Colonic mucosa (tissue), 4 donors: ENCODE measurements at places on chromosomes 4 and X. TPM values are rescaled to one million over a fixed set of nuclear protein-coding genes. Genes with fewer than 3 reads are reported as not detected.

The PNMA5 gene
- total RNA-seq, result not detected

The MAGEA2B gene
- total RNA-seq, result not detected

DNA sequence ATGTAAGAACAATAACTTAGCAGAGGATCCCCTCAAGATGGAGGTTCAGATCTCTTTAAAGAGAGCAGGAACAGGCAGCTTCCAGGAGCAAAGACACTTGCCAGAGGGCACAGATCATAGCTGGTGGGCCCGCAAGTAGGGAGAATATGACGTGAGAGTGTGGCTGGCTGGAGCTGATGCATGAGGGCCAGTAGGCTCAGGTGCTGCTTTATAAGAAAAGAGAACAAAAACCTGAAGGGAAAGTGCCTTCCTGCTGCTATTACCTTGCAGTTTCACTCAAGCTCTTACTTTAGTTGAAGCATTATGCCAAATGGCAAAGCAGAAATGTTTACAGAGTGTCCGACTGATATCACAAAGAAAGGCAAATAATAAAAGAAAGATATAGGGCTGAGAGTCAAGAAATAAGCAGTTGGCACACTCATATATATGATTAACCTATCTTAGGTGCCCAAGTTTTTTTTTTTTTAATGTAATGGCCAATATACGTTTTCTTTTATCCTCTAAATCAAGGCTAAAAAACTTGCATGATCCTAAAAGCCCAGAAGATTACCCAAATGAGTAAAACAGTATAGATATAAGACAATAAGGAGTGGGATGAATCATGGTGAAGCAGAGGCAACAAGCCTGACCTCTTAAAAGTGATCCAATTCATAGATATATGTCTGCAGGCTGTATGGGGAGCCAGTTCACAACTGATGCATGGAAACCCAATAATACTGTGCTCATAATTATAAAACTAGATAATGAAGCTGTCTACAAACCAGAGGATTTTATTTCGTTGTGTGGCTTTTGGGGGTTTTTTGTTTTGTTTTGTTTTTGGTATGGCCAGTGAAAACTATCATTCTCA lies 12.6 kb downstream of the NR0B1 start:
- no peaks in the 10 kb centered on the region for H3K36me3 ChIP-seq
- no peaks in the 10 kb centered on the region for H3K27me3 ChIP-seq
- DNase-seq, result no peak
- no peak overlapping the region for H3K4me3 ChIP-seq

The CXorf51B gene
- total RNA-seq, result not detected

DNA sequence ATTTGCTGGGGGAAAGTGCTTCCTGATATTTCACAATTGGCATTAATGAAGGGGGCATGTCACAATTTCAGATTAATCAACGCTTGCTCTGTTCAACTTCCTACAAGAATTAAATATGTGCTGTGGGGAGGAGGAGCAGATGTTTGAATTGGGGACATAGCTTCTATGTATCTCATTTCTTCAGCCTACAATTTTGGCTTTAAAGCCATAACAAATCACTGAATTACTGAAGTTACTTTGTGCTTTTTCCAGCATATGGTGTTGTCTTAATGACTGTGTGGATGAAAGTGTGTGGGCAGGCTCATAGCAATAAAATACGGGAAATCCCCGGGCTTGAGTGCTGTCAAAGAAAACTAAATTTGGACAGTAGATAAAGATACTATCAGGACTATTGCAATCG lies 813 bp downstream of the TLR7 start:
- DNase-seq, result no peak
- no peak overlapping the region for H3K4me3 ChIP-seq
- no peaks in the 10 kb centered on the region for H3K36me3 ChIP-seq
- no peaks in the 10 kb centered on the region for H3K4me1 ChIP-seq
- no peaks in the 10 kb centered on the region for H3K27me3 ChIP-seq

DNA sequence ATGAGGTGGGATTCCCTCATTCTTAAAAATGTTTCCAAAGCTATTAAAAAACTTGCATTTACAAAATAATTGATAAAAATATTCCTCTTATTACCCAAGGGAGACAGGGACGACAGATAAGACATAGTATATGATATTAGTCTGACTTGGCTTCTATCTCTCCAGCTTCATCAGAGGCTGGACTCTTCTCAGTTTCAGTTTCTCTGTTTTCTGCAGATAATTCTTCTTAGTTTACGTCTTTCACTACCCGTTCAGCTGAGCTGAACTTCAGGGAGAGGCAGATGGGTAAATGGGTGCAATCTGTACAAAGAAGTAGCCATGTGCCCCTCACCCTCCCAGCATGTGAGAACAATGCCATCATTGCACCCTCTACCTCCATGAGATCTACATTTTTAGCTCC lies 214.0 kb upstream of the SLIT2 start:
- no peak overlapping the region for H3K27ac ChIP-seq
- H3K36me3 ChIP-seq, result no peaks in the 10 kb centered on the region
- H3K4me1 ChIP-seq, result no peaks in the 10 kb centered on the region

The CTAG2 gene
- not detected for total RNA-seq

GRCh38 chr4:3501825-3502425 lies 30.3 kb downstream of the LRPAP1 start:
- H3K27me3 ChIP-seq, result no peaks in the 10 kb centered on the region
- no peaks in the 10 kb centered on the region for H3K36me3 ChIP-seq
- no peak overlapping the region for H3K27ac ChIP-seq
- no peaks in the 10 kb centered on the region for H3K4me1 ChIP-seq

DNA sequence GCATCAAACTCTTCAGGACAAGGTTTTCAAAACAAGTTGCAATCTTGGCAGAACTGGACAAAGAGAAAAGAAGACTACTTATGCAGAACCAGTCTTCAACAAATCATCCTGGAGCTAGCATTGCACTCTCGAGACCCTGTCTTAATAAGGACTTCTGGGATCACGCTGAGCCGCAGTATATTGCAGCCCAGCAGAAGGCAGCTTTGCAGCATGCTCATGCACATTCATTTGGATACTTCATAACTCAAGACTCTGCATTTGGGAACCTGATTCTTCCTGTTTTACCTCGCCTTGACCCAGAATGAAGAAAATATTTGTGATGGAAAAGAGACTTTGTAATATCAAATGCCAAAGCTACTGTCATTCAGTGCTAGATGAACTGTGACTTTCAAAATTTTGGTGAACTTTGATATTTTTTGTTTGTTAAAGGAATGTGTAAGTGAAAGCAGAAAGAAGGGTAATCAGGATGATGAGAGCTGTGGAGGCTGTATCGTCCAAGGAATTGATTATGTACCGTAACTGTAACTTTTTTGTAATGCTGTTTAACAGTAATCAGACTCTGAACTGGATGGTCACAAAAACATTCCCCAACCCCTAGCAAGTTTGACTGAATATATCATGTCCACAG lies 27.2 kb downstream of the HSPA4L start:
- no peaks in the 10 kb centered on the region for H3K27me3 ChIP-seq
- no peak for DNase-seq
- no peak overlapping the region for H3K4me3 ChIP-seq
- no peaks in the 10 kb centered on the region for H3K4me1 ChIP-seq
- H3K27ac ChIP-seq, result no peak overlapping the region

The GPRIN3 gene
- total RNA-seq, result 22.5 TPM

- peak; percentile 76 for DNase-seq
- H3K27me3 ChIP-seq, result no peaks in the 10 kb centered on the region
- no peak overlapping the region for H3K27ac ChIP-seq
- H3K4me3 ChIP-seq, result no peak overlapping the region
- no peaks in the 10 kb centered on the region for H3K4me1 ChIP-seq
Measured at GRCh38 chr4:139530833-139531427, 25.1 kb downstream of the SETD7 start.

The MAB21L2 gene
- total RNA-seq, result 27.5 TPM

The TNIP3 gene
- total RNA-seq, result 0.40 TPM

DNA sequence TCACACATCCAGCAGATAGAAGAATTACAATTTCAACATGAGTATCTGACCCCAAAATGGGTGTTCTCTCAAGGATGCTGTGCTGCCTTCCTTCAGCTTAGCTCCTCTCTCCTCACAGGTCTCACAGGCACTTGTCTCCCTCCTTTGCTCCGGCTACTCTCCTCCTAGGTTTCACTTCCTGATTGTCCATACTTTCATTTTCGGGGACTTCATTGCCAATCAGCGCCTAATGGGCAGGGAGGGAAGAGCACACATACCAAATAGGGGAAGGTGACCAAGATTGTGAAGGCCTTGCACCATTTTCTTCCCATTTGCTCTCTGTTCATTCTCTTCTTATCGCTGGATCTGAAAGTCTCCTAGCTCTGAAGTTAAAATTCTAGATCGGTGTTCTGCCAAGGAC lies 125.4 kb upstream of the EOLA2 start:
- no peaks in the 10 kb centered on the region for H3K36me3 ChIP-seq
- DNase-seq, result no peak
- H3K27me3 ChIP-seq, result no peaks in the 10 kb centered on the region
- no peak overlapping the region for H3K27ac ChIP-seq

DNA sequence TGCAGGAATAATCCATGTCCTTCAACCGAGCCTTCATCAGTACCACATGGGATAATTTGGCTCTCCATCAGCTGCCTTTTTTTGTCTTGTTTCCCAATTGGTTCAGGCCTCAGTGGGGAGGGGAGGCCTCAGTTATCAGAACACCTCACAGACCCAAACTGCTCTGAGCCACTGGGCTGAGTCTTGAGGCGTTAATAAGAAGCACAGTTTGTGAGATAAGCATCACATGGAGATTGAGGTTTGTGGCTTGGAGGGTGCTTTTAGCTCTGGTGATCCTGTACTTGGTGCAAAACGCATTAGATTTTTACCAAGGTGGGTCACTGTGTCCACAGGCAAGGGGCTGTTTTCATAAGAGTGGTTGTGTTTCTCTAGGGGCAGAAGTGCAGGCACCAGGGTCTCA lies 82.8 kb upstream of the HPF1 start:
- no peak for DNase-seq
- H3K4me3 ChIP-seq, result no peak overlapping the region
- no peaks in the 10 kb centered on the region for H3K27me3 ChIP-seq
- no peak overlapping the region for H3K27ac ChIP-seq
- no peaks in the 10 kb centered on the region for H3K4me1 ChIP-seq
- H3K36me3 ChIP-seq, result no peaks in the 10 kb centered on the region
